K562 (cell line): ENCODE measurements at places on chromosomes 1 and 21.

- DNase-seq = no peak
Observed at GRCh38 chr1:41662765-41663437, 178.4 kb upstream of the EDN2 start.

GRCh38 chr21:14870853-14871149 lies 194.0 kb downstream of the NRIP1 start:
- no peak for DNase-seq

GRCh38 chr1:160550572-160551034 lies 27.5 kb upstream of the SLAMF6 start:
- DNase-seq = peak; percentile 37

DNA sequence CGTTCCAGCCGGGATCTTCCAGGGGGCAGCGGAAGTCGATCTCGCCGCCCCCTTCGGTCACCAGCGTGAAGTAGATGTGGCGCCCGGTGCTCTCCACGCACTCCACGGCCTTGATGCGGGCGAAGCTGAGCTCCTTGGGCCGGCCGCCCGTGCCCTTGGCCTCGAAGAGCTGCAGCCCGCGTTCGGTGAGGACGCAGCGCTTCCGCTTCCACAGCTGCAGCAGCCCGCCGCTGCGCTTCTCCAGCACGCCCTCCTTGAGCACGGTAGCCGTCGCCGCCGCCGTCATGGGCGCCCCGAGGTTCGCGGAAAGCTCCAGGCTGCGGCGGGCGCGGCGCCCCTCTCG lies 516 bp downstream of the PHLDA3 start:
- no peak for DNase-seq
